ENCODE measurements at places on chromosomes 7 and 10.

- DNase-seq = no peak
Measured at GRCh38 chr7:138074121-138074520, 2.1 kb upstream of the AKR1D1 start.

GRCh38 chr10:17904564-17904963 lies 47.2 kb upstream of the SLC39A12 start:
- DNase-seq = no peak

DNA sequence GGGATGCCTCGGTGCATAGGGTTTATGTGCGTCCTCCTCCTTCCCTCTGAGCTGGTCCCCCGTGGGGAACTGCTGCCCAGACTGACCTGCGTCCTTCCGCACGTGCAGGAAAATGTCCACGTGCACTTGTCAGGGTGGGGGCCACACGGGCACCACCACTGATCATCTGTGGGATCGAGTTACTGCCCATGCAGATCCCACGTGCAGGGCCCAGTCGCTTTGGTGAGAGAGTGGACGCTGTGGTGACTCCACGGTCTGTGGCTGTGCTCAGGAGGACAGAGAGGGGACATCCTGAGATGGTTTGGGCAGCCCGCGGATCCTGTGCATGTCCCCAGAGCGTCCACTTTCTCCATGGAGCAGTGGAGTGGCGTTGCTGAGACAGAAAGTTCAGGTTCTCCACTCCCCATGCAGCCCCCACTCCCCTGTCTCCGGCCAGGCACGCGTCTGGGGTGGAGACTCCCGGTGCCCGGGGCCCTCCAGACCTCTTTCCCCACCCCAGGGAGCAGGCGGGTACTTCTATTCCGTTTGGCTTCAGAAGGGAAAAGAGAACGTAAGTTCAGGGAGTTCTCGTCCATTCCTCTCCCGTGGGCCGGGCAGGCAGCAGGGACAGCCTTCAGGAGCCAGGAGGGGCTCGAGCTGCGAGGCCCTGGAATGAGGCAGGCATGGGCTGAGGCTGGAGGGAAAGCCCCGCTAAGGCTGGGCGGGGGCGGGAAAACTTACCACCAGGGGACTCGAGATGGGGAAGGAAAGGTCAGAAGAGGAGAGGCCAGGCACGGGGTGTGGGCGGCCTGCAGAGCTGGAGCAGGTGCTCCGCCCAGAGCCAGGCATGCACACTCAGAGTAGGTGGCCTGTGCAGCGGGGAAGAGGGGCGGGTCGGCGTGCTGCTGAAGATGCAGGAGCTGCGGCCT lies 59.9 kb downstream of the EGFR start:
- no peak for DNase-seq

DNA sequence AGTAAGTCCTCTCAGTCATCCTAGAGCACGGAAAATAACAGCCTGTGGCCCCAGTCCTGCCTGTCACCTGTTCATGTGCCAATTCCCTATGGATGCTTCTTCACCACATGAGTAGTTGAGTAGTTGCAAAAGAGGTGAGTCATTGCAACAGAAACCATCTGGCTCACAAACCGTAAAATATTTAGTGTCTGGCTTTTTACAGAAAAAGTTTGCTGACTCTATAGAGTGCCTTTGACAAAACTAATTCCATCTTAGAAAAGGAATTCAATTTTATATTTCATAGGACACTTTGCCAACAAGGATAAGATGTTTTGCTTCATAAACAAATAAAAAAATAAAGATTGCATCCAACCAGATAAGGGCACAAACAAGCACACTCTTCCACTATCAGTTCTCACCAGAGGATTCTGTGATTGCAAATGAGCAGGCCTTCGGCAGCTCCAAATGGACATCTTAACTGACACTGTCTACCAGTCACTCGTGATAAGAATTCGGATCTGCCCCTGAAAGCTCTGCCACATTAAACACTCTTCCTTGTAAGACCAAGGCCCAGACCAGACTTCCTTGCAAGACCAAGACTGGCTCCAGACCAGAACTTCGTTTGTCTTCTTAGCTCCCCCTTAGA lies 242.7 kb upstream of the SEMA3C start:
- DNase-seq = no peak

DNA sequence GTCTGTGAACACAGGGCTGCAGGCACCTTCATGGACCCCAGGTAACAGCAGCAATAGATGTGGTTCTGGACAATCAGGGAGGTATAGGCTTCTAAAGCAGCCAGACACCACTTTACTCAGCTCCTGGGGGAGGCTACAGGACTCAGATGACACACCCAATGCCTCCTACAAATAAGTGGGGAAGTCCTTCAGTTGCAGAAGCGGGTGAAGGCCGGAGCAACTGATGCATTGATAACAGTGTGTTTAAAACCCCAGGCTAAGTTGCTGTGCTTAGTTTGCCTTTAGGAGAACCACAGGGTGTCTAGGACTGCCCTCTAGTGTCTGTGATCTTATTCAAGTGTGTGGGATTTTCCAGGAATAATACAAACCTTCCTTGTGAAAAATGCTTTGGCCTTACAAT lies 5.9 kb upstream of the ITGA8 start:
- no peak for DNase-seq
